ENCODE measurements at places on chromosomes 2 and 18.

GRCh38 chr18:13610555-13611141 is 115.7 kb downstream of the FAM210A start:
- DNase-seq = no peak

DNA sequence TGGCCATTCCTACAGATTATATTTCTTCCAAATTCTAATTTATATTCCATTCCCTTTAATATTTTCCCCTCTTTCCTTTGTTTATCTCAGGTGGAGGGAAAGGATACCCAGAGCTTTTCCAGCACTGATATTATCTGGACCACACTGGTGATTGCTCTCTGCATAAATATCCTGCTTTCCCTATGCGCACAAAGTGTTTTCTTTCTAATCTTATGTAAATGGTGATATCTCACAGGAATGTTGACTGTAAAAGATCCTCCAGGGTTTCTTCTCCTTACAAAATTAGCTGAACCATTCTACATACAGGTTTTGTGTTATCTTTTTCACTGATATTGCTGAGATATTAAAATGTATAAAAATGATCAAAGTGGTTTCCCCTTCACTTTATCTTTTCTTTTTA is 59.1 kb upstream of the GALNT13 start:
- DNase-seq = no peak

DNA sequence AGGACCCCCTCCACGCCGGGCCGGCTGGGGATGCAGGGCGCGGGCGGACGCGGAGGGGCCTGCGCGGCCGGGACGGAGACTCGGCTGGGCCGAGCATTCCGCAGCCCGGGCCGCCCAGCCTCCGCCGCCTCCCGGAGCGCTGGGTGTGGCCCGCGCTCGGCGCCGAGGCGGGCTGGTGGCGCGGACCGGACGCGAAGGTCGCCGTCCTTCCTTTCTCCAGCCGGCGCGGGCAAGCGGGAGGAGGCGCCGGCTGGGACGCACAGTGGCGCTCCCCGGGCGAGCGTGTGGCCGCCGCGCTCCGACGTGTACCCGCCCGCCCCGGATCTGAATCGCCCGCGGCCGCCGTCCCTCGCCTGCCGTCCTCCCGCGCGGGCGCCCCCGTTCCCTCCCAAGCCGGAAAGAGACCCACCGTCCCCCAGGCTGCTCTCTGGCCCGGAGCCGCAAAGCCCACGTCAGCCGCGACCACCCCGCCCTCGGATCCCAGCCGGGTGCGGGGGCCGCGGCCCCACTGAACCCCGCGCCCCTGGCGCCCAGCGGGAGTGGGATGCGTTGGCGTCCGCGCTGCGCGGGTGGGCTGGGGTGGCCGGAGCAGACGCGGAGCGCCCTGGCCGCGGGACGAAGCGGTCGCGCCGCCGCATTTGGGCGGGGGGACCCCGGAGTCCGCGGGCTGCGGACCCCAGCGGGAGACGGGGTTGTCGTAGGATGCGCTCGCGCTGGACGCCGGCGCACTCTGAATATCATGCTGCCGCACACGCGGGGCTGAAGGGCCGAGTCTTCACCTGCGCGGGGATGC is 634 bp downstream of the SPATS2L start:
- peak; percentile 43 for DNase-seq

GRCh38 chr2:9169349-9170107 is 37.1 kb upstream of the ASAP2 start:
- no peak for DNase-seq

DNA sequence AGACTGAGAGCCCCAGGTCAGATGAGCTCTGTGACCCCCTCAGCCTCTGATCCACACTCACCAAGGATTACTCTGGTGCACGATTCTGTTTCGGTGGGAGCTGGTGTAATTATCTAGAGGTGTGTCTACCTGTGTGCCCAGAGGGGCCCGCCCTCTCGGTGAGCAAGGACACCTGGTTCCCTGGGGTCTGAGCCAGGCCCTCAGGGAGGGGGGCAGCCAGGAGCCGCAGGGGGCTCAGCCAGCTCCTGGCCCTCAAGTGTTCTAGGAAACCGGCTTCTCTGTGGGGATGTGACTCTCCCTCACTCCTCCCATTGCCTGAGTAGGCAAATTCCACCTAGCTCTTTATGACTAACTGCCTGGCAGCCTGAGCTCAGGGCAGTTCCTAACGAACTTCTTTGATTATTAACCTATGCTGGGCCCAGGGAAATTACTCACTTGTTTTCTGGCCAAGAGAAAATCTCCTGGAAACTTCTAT is 17.4 kb downstream of the AGAP1 start:
- no peak for DNase-seq

Data from stimulated activated CD8-positive, alpha-beta memory T cell treated with anti-CD3 and anti-CD28 coated beads, Interleukin-4, amount 100 ng/mL, for 48 hours (primary cell).